ENCODE measurements at places on chromosomes 13 and 19. TPM values are rescaled to one million over a fixed set of nuclear protein-coding genes. Genes with fewer than 3 reads are reported as not detected.

The NTN5 gene
- not detected for polyA plus RNA-seq

The PTGER1 gene
- 0.10 TPM for polyA plus RNA-seq

The TMEM238 gene
- not detected for polyA plus RNA-seq

The ZNF296 gene
- polyA plus RNA-seq, result 0.44 TPM

The SLC25A41 gene
- polyA plus RNA-seq, result 0.07 TPM

The NOVA2 gene
- polyA plus RNA-seq, result 0.60 TPM

The ZNF529 gene
- polyA plus RNA-seq, result 3.1 TPM

The CYP2S1 gene
- 0.10 TPM for polyA plus RNA-seq

The TSHZ3 gene
- 0.65 TPM for polyA plus RNA-seq

The PSG6 gene
- polyA plus RNA-seq, result not detected

The TJP3 gene
- polyA plus RNA-seq, result 0.46 TPM

The KCNC3 gene
- polyA plus RNA-seq, result 1.1 TPM

The SLC7A9 gene
- 0.10 TPM for polyA plus RNA-seq

The PSPN gene
- polyA plus RNA-seq, result 0.78 TPM

The TIMM50 gene
- polyA plus RNA-seq, result 95.0 TPM

The HIF3A gene
- 12.1 TPM for polyA plus RNA-seq

The ARMC6 gene
- 22.8 TPM for polyA plus RNA-seq

The CGB5 gene
- 0.06 TPM for polyA plus RNA-seq

The TTC9B gene
- polyA plus RNA-seq, result 0.06 TPM

The FPR3 gene
- 0.27 TPM for polyA plus RNA-seq

The SYCN gene
- not detected for polyA plus RNA-seq

The KCNK6 gene
- polyA plus RNA-seq, result 0.21 TPM

The ZNF135 gene
- polyA plus RNA-seq, result 1.3 TPM

The PRR12 gene
- 2.3 TPM for polyA plus RNA-seq

The UPF3A gene
- polyA plus RNA-seq, result 26.1 TPM

The MEF2B gene
- polyA plus RNA-seq, result 0.07 TPM

The POLR2I gene
- 126 TPM for polyA plus RNA-seq

The LILRA6 gene
- polyA plus RNA-seq, result 0.42 TPM

The NKG7 gene
- 0.61 TPM for polyA plus RNA-seq

The INAFM1 gene
- polyA plus RNA-seq, result 9.9 TPM

The FFAR2 gene
- polyA plus RNA-seq, result 0.08 TPM

The NDUFA11 gene
- polyA plus RNA-seq, result 373 TPM

The CYP4F12 gene
- 0.36 TPM for polyA plus RNA-seq

The MAB21L1 gene
- polyA plus RNA-seq, result 0.34 TPM

The ATP12A gene
- polyA plus RNA-seq, result not detected

The ZNF155 gene
- polyA plus RNA-seq, result 1.5 TPM

The CPB2 gene
- not detected for polyA plus RNA-seq

The BRCA2 gene
- 0.01 TPM for polyA plus RNA-seq

The ANGPTL4 gene
- 19.1 TPM for polyA plus RNA-seq

The CEACAM21 gene
- polyA plus RNA-seq, result 0.20 TPM

The CABP5 gene
- not detected for polyA plus RNA-seq

The VASP gene
- polyA plus RNA-seq, result 14.6 TPM

The CAPS gene
- 1.7 TPM for polyA plus RNA-seq

The EDNRB gene
- 6.3 TPM for polyA plus RNA-seq
